NCI-H187 treated with DMSO at 0.1 percent for 48 hours (cell line): ENCODE measurements at places on chromosomes 5 and 9.

DNA sequence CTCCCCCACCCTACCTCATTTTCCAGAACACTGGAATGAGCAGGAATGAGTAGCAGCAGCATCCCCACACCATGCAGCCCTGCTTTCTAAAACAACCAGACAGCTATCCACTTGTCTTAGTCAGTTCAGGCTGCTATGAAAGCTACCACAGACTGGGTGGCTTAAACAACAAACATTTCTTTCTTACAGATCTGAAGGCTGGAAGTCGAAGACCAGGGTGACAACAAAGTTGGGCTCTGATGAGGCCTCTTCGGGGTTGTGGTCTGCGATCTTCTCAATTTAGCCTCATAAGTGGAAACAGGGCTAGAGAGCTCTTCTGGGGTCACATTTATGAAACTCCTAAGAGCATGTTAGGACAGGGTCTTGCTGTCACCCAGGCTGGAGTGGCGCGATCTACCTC lies 38.9 kb downstream of the LPAR1 start:
- DNase-seq: no peak

GRCh38 chr5:107653685-107654084 lies 17.1 kb downstream of the EFNA5 start:
- DNase-seq: no peak

GRCh38 chr5:23507278-23507685 lies at the start of gene PRDM9:
Gene PRDM9, plus strand, starts transcription at chr5:23507609. Its CDS starts 1,425 bp downstream, at chr5:23509034.
- peak; percentile 71 for DNase-seq

- no peak for DNase-seq
Measured at GRCh38 chr5:74342948-74343682, 297.4 kb downstream of the ENC1 start.

GRCh38 chr9:134655101-134655500 lies 13.5 kb downstream of the COL5A1 start:
- no peak for DNase-seq
